ENCODE measurements at places on chromosomes 4 and X.

DNA sequence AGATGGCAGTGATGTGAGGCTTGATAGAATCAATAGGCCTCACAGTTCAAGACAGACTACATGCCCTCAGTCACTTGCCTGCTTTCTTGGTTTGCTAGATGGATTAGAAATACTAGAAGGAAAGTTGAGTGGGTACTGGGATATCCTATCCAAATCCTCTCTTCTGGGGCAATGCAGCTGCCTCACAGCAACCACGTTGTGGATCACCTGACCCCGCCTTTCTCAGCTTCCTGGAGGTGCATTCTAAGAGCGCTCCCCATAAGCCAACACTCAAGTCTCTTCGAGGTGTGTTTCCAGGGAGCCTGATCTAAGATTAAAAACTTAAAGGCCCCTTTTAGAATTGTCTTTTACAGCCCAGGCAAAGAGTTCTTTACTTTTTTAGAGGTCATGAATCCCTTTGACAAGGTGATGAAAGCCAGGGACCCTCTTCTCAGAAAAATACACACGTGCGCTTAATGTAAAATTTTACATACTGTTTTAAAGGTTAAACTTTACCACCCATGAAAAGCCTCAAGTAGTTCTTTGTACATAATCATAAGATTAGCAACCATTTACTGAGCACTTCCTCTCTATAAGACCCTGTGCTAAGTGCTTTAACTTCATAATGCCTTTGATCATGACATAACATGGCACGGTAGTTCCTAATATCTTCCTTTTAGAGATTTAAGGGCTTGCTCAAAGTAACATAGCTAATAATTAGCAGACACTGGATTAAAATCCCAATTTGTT, 840 bp upstream of the RPL34 start:
- no peak for DNase-seq

GRCh38 chr4:176492646-176493302, 173.0 kb downstream of the SPCS3 start:
- DNase-seq: no peak

- DNase-seq: no peak
Measured at GRCh38 chr4:125689805-125690204, 375.1 kb downstream of the FAT4 start.

GRCh38 chrX:16462912-16463311, 187.0 kb upstream of the S100G start:
- DNase-seq: peak; percentile 62

DNA sequence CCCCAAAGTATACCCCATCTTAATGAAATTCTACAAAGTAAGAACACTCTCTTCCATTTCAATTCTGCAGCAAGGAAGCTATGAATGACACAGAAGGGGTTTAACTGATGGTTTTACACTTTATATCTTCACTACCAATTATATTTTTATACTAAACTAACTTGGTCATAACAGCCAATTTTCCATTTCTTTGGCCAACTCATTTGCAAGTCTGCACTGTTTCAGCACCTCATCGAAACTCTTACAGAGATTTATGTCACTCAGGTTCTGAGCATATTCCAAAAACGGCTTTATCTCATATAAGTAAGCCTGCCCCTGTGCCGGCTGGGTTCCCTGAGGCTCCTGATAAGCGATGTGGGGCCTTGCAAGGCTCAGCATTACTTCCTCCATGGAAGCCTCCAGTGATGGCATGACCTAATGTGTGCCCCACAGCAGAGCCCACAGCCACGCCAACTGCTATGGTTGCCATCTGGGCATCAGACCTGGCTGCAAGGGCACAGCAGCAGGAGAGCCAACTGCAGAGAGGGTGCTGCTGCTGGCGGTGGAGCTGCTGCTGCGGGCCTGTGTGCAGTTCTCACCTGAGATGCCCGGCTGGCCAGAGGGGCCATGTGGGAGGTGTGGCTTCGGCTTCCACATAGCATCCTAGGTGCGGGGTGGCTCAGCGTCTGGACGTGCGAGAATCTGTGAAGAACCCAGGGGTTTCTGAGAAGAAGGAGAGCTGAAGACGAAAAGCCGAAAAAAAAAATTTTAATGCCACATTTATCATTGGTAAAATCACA, 13.4 kb upstream of the IBSP start:
- DNase-seq: no peak

Data from tibial artery (tissue), 4 donors.